NCI-H1105 treated with DMSO at 0.1 percent for 48 hours (cell line): ENCODE measurements at places on chromosomes 12 and 14.

DNA sequence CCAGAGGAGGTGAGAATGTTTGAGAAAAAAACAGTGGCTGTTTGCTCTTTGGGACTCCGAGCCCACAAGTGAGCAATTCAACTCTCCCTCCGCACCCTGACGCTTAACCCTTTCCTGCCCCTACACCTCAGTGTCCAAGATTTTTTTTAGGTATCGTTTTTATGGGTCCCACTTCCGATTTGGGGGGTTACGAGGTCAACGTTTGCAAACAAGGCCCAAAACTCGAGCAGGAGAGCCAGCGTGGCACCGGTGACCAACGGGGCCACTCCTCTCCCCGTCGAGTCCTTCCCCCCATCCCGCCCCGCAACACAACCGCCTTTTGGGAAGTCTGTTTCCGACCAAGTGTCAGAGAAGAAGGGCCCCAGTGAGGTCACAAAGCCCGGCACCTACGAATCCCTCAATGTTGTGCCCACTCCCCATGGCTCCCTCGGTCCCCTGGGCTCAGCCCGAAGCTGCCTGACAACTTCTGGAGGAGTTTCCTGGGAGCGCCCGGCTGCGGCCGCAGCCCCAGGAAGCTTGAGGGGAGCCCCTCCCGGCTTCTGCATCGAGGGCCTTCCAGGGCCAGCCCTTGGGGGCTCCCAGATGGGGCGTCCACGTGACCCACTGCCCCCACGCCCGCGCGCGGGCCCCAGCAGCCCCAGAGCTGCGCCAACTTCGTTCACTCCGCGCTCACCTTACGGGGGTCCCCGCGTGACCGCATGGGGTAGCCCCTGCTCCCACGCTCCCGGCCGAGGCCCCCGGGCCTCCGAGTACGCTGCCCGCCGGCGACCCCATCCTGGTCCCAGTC, 1.2 kb downstream of the CDK2AP1 start:
- peak; percentile 24 for DNase-seq

GRCh38 chr12:109542876-109543275, 30.4 kb downstream of the MMAB start:
- DNase-seq: no peak

DNA sequence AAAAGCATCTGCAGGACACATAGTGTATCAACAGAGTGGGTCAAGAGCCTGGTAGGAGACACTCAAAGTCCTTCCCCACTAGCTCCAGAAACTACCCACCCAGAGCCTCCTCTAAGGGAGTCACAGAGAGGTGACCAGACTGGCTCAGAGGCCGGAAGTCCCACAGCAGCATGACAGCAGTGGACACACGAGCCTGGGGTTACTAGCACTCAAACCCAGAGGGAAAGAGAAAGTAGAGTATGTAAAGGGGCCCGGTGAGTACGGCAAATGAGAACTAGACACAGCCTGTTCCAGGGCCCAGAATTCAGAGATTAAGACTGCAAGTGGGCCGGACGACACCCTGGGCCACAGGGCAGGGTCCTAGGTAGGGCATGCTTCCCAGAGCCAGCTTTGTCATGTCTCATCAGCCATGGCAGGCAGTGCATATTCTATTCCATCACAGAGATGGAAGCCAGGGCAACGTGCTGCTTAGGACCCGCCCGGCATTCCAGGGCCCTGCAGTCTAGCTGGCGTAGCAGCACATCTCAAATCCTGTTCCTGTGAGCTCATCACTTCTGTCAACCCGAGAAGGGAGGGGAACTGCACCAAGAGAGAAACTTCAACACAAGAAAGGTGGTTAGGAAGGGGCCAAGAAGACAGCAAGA, 4.2 kb downstream of the IFFO1 start:
- no peak for DNase-seq

DNA sequence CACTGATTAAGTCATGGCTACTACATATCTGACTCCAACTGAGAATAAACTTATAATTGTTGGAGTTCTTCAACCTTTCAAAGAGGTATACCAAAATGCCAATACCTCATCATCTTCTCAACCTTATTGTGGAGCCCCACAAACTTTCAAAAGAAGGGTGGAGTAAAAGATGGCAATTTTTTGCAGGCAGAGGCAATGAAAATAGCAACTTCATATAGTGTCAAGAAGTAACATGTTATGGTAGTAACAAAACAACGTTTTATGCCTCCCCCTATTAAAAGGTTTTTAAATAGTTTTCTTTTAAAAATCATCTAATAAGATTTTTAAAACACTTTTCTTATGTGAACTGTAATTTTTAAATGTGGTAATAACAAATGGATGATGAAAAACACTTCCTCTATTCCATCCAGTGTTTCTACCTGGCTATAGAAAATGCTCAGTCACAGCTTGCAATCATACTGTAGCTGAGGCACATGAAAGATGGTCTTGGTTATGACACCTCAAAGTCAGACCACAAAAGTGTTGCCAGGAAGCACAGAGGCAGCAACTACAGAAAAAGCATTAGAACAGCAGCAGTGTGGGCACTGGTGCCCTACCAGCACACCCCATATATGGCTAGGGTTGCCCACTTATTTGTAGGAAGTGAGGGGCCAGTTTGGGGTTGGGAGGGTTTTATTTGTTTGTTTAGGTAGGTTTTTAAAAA, 7.0 kb downstream of the PPP1R12A start:
- DNase-seq: no peak

DNA sequence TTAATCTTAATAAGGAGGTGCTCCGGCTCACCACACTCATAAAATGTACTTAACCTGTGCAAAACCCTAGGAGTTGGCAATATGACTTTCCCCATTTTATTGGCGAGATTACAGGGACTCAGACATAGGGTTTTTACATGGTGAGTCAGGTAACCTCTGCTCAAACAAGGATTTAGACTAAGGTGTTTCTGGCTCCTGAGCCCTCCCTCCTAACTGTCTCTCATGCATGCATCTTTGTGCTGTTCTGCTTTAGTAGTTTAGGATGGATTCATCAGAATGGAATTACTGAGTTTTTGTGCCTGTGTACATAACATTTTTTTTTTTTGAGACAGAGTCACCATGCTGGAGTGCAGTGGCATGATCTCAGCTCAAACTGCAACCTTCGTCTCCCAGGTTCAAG, 993.3 kb upstream of the TMEM132C start:
- DNase-seq: no peak

DNA sequence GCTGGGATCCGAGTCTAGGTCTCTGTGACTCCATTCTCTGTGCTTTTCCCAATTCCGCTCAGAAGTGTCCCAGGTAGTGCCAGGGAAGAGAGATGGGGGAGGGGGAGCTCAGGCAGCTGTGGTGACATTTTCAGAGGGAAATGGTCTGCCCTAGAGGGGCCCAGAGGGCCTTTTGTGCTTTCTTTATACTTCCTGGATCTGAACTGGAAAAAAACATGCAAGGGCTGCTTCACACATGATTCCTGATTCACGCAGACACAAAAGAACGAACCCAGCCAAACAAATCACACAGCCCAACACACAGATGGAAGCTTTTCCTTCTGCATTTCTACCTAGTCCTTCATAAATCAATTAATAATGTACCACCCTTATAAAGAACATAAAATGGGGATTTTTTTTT, 26.5 kb downstream of the GPR68 start:
- DNase-seq: no peak

- DNase-seq: no peak
These were observed 381.9 kb upstream of the RGS6 start for GRCh38 chr14:71550367-71550766.

DNA sequence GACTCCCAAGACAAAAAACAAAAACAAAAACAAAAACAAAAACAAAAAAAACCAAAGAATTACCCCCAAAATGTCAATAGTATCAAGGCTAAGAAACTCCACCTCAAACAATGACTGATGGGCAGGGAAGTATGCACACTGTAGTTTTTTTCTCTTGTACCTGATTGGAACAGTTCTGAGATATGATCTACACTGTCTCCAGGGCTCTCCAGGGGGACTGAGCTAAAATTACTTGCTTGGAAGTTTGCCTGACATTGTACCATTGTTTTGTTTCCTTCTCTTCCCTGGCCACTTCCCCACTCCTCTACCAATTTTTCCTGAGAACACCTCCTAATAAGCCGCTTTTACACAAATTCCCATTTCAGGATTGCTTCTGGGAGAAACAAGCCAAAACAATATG, 22.3 kb upstream of the CATSPERB start:
- no peak for DNase-seq

- DNase-seq: peak; percentile 18
These were observed 166.1 kb upstream of the SYT10 start for GRCh38 chr12:33605757-33606156.
